ENCODE measurements at places on chromosomes 2 and 18.

DNA sequence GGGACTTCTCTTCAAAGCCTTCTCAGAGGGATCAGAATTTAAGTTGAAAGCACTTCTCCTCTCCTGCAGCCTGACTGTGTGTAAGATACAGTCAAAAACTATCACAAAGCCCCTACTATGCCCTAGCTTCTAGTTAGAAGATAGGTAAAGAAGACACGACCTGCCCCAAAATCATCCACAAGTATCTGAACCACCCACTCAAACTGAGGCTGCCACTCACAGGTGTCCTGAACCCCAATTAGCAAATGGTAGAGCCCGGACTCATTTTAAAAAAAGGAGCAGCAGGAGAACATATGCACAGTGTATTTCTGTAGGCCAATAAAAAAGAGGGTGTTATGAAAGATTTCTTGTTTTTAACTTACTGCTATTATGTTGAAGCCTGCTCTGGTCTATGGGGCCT, 74.4 kb downstream of the ANKRD44 start:
- DNase-seq: no peak

DNA sequence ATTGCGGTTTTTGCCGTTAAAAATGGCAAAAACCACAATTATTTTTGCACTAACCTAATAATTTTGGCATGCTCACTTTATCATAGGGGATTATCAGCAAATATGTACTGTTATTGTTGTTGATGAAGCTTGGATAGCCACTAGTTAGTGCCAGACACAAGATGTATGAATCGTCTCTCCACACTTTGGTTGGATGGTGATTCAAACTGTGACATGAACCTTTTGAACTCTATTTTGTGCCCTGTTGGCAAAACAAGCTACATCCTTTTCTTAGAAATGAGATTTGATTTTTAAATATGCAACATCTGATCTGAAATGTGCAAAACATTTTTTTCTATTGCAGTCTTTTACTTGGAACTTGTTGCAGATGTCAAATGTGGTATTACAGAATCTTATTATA, 48.8 kb upstream of the DTNB start:
- no peak for DNase-seq

DNA sequence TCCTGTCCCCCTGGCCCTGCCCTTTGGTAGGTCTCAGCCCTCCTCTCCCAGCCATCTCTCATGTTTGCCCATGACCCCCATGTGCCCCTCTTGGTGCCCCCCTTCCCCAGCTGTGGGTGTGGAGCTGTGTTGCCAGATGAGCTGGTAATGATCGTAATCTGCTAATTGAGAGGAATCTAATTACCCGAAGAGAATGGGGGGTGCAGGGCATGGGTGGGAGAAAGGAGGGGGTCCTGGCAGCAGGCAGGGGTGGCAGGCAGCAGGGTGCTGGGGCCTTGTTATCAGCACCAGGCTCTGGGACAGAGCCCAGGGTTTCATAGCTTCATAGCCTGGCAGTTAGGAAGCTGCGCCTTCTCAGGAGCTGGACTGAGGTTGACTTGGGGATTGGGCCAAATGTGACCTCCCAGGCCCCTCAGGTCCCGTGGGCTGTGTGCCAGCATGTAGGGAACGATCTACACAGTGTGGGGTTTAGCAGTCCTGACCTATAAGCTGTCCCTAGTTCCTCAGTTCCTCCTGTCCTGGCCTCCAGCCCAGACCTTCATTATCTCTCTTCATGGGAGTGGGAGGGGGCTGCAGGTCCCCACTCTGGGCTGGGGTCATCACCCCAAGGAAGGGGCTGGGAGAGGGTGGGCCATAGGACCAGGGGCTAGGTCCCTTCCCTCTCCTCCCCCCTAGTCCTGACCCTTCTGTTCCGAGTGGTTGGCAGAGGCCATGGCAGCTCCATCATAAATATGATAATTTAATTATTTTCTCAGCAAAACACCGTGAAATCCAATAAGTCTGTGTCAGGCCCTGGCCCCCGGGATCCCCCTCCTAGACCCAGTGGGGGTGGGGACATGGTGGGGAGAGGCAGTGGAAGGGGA, 6.5 kb upstream of the ASIC4 start:
- DNase-seq: no peak

GRCh38 chr2:238425505-238425978, 1.2 kb upstream of the ASB1 start:
- no peak for DNase-seq

DNA sequence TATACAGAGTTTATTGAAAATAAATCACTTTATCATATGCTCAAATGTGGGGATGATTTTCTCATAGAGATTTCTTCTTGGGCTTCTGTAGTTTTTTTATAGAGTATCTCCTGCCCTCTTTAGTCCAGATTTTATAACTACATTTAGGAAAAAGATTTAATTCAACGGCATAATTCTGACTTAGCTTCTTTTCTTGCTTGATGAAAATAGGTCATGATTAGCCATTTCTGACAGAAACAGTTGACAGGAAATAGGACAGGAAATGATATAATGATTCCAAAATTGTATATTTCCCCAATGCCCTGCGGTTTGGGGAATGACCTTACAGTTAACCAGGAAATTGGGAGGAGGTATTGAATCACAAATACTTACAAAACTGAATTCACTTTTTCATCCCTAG, 1531.9 kb upstream of the ACVR2A start:
- peak; percentile 52 for DNase-seq

- DNase-seq: no peak
These were observed 167.6 kb downstream of the INSIG2 start for GRCh38 chr2:118255771-118256372.
